HepG2 (cell line): ENCODE measurements at places on chromosomes 5 and 9. TPM values are rescaled to one million over a fixed set of nuclear protein-coding genes. Genes with fewer than 3 reads are reported as not detected.
A peak's percentile ranks its signal among the peaks of the same experiment; 100 is the strongest.

DNA sequence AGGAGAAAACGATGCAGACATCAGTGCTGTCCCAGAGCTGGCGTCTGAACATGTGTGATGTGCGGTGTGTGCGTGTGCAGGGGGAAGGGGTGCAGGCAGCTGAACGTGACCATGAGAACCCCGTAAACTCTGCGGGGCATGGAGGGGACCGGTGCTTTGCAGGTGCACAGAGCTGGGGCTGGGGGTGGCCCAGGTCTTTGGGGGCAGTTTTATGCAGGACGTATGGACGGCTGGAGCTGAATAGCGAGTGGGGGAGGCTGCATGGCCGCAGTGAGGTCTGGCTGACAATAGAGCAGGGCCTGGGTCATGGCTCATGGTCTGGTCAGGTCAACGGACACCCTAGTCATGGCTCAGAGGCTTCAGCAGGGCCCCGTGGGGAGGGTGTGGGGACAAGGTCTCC is 3.3 kb upstream of the EXOC3 start:
- DNase-seq, result no peak

- DNase-seq, result no peak
These were observed 21.8 kb downstream of the IL9 start for GRCh38 chr5:135873831-135874230.

GRCh38 chr5:55438998-55439397 is 95.8 kb downstream of the PLPP1 start:
- DNase-seq, result peak; percentile 20

- no peak for DNase-seq
These were observed 144.3 kb upstream of the PRLR start for GRCh38 chr5:35374584-35374983.

- DNase-seq, result no peak
These were observed 367.0 kb upstream of the DAP start for GRCh38 chr5:11128021-11128420.

Gene EGFLAM
- not detected in 2 replicates for total RNA-seq

DNA sequence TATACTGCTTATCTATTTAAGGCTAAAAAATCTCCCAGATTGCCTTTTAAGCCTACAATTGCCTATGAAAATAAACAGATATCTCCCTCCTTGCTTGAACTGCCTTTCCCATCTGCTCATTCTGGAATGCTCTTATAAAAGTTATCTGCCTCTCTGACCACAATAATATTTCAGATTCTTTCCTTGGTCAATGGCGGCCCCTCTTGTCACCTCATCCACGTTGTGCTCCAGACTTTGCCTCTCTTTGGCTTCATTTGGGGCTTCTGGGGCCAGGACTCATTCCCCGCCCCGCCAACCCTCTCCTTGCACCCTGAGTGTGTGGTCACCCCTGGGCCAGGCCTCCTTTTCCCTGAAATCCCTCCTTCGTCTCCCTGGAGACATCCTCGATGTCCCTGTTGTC is 110.0 kb upstream of the RPS23 start:
- DNase-seq, result no peak

- DNase-seq, result no peak
These were observed 118.4 kb upstream of the PRSS3 start for GRCh38 chr9:33676746-33677505.

Gene FBP1
- 0.28 and 0.29 TPM in 2 replicates for total RNA-seq
